ENCODE measurements at places on chromosomes 5 and 9.

GRCh38 chr5:31630931-31631330, 8.0 kb upstream of the PDZD2 start:
- DNase-seq: no peak

DNA sequence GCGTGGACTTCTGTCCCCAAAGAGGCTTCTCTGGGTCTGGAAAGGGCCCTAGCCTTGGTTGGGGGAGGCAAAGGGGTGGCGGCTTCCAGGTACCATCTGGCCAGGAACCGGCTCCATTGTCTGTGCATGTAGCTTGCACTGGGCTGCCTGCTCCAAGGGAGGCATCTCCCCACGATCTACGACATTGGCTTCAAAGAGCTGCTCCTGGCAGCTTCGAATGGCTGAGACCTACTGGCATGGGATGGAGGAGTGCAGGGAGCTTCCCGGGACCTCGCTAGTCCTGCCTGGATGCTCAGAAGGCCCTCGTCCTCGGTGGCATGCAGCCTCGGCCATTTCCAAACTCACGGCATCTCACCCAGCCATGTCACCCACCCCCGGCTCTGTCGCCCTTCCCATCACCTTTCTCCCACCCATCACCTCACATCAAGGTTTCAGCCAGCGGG, 137.8 kb downstream of the KCNIP1 start:
- no peak for DNase-seq

- no peak for DNase-seq
These were observed 12.9 kb downstream of the MINAR2 start for GRCh38 chr5:129760636-129761325.

- no peak for DNase-seq
These were observed 20.3 kb upstream of the NINJ1 start for GRCh38 chr9:93154293-93154903.

- no peak for DNase-seq
These were observed 28.0 kb downstream of the TLE1 start for GRCh38 chr9:81661339-81661738.

- no peak for DNase-seq
These were observed 215.7 kb upstream of the OTULINL start for GRCh38 chr5:14365831-14366430.

GRCh38 chr9:89839952-89840351, 235.1 kb downstream of the GADD45G start:
- no peak for DNase-seq

- no peak for DNase-seq
These were observed 10.4 kb downstream of the STC2 start for GRCh38 chr5:173317852-173318251.

GRCh38 chr5:155017610-155018009, 4.1 kb downstream of the KIF4B start:
- no peak for DNase-seq

GRCh38 chr5:175862131-175863012, 9.0 kb upstream of the CPLX2 start:
- no peak for DNase-seq

DNA sequence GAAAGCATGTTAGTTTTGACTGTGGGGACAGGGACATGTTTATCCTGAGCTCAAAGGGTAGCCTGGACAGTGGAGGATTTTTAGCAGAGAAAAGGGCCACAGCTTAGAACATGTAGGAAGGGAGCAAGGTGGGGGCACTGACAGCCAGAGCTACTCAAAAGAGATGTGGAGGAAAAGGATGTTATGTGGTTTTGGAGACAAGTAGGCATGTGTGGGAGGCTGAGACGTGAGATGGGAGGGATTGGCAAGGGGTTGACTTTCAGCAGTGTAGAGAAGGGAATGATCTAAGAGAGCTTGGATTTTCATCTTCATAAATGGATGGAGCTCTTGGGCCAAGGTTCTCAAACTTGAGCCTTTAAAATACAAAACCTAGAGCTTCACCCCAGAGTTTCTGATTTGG, 24.0 kb downstream of the SYK start:
- DNase-seq: no peak

- no peak for DNase-seq
These were observed 848 bp downstream of the RAD50 start for GRCh38 chr5:132557478-132558172.

- no peak for DNase-seq
These were observed 95.6 kb upstream of the DMRT1 start for GRCh38 chr9:745761-746380.

- no peak for DNase-seq
These were observed 1.7 kb downstream of the SNCB start for GRCh38 chr5:176628406-176629228.

GRCh38 chr5:175517824-175518450, 39.6 kb downstream of the SFXN1 start:
- no peak for DNase-seq

All from cortex of kidney (tissue), 1 donor.